ENCODE measurements at places on chromosomes 4 and X.

DNA sequence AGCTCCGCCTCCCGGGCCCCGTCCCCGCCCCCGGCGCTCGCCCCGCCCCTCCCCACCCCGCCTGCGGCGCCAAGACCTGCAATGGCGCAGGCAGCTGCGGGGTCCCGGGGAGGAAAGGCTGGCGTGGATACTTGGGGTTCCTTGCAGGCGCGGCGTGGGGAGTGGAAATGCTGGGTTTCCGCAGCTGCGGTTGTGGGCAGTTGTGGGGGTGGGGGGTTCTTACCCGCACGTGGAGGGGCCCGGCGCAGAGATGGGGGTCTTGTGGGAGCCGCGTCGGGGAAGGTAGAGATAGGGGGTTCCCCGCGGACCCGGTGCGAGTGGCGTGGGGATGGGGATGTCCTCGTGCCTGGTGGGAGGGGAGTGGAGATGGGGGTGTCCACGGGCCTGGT, 680 bp upstream of the ASMTL start:
- DNase-seq: no peak

DNA sequence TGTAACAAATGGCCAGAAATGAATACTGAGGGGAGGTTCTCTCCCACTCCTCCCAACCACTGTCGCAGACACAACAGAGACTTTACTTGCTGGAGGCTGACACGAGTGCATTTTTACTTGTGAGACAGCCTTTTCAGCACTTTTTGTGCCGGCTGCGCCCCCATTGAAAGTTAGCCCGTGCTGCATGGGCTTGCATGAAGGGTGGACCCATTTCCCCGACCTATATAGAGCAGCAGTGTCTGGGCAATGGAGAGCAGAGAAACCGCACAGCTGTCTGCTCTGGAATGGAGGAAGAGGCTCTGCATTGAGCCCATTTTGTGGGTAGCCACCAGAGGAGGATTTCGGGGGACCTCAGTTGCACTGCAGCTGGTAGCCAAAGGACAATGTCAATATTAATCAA, 208.8 kb downstream of the UGT8 start:
- DNase-seq: no peak

GRCh38 chr4:100799761-100800539, 282.1 kb upstream of the EMCN start:
- DNase-seq: no peak

DNA sequence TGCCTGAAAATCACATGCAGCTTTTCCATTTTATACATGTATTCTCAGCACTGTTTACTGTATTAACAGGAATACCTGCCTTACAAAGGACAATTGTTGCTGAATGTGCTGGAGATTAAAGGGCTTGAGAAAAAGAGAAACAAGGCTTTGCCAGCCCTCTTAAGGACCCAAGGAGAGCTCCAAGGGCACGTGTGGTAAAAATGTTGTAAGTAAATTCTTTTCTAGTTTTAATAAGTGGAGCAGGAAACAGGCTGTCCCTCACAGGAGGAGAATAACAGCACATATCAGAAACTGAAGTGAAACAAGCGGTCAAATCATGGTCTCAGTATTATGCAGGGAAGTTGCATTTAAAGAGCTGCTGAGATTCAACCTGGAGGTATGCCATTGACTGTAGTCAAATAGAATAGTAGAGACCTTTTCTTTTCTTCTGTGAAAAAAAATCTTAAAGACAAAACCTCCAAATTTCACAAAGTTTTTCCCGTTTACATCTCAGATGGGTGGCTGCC, 18.5 kb downstream of the IGFBP7 start:
- no peak for DNase-seq

DNA sequence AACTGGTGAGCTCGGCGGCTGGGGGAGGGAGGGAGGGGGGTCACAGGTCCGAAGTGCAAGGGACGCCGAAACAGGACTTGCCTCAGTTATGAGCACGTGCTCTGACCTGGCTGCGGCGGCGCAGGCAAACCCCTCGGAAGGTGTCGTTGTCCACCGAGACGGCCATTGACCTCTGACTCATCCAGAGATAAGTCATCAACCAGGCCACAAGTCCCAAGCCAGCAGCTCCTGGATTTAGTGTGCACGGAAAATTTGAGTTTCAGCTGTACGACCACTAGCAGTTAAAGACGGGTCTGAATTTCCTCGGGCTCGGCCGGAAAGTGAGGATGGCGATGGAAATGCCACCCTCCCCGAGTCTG, 674 bp downstream of the SH3D19 start:
- no peak for DNase-seq

GRCh38 chrX:136491832-136492231, 4.1 kb downstream of the BRS3 start:
- DNase-seq: no peak

- no peak for DNase-seq
Measured at GRCh38 chr4:87916626-87917025, 58.9 kb upstream of the SPP1 start.

- no peak for DNase-seq
Measured at GRCh38 chr4:8113611-8114377, 44.8 kb downstream of the ABLIM2 start.

GRCh38 chr4:175560604-175561003, 251.5 kb downstream of the GPM6A start:
- DNase-seq: no peak

DNA sequence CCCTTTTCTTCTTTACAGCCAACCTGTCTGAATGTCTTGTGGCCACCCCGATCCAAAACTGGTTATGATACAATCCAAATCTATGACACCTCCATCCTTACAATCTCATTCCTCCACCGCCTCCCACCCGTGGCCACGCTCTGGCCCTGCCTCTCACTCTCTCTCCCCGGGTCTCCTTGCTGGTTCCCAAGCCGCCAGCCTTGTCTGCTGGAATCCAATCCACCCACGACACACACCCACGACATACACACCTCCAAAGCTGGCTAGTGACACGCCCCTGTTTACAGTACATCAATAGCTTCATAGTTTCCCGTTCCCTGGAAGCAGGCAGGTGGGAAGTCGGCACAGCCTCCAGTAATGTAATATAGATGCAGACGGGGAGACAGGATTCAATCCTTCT, 99.0 kb downstream of the WFS1 start:
- no peak for DNase-seq

DNA sequence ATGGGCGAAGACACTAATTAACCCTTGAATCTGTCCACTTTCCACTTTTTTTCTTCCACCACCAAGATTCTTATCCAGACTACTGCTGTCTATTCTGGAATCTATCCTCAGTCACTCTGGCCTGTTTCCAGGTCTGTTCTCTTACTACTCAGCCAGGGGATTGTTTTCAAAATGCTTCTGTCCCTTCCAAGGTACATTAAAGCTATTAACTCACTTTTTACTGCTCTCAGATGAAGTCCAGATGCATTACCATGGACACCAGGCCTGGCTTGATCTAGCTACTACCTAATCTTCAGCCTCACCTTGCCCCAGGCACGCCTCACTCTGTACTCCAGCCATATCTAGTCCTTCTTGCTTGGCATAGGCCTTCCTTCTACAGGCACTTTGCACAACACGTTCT, 66.4 kb downstream of the GALNT7 start:
- DNase-seq: no peak

GRCh38 chr4:78525559-78525958, 26.0 kb upstream of the ANXA3 start:
- DNase-seq: no peak

- DNase-seq: no peak
Measured at GRCh38 chrX:71619193-71619592, 882 bp upstream of the CXCR3 start.

- no peak for DNase-seq
Measured at GRCh38 chrX:22968494-22968893, 31.3 kb upstream of the DDX53 start.

DNA sequence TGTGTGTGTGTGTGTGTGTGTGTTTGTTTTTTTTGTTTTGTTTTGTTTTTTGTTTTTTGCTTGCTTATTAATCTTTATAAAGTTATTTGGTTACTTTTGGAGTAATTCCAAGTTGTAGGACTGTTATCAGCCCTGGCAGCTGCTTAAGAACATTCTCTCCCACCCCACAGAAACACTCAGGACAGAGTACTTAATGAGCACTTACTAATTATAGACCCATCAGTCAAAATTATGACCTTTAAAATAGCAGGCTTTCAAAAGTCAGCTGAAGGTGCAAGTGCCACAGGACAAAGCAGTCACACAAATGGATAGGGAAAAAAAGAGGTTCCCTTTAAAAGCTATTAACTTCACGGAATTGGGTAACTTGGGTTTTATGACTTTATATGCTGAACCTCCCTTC, 69.0 kb downstream of the BEND2 start:
- DNase-seq: no peak

DNA sequence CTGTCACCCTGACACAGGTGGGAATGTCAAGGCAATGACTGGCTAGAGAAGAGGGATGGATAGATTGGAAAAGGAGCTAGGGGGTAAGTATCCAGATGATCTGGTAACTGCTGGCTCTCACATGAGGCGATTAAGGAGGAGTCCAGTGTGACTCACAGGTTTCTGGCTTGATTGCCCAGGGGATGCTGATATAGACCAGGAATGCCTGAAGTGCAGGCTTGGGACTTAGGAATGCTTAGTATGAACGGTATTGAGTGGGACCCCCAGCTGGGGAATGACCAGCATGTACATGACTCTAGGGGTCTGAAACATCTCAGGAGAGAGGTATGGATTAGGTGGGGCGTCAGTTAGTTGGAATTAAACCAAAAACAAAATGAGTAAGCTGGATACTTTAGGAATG, 65.8 kb upstream of the PRPS1 start:
- no peak for DNase-seq

GRCh38 chr4:10577018-10577417, 107.5 kb downstream of the CLNK start:
- no peak for DNase-seq

DNA sequence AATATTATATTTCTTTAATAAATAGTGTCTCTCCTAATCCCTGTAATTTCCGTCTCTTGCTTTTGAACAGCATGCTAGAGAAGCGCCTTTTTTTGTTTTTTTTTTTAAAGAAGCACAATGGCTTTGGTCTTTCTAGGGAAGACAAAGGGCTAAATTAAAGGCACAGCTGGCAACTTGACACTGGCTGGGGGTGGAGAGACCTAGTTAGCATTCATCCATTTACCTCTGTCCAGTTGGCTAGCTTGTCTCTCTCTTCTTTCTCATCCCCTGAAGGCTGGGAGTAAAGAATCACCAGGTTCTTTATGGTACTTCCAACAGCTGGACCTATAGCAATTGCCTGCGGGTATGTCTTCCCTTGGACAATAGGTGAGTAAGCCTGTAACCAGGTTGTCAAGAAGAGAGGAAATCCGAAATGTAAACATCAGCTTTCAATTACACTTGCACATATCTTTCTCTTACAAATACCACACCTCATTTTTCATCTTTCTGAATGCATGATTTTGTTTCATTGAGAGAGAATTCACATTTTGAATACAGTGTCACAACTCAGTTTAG, 178.4 kb upstream of the GPR101 start:
- DNase-seq: no peak

DNA sequence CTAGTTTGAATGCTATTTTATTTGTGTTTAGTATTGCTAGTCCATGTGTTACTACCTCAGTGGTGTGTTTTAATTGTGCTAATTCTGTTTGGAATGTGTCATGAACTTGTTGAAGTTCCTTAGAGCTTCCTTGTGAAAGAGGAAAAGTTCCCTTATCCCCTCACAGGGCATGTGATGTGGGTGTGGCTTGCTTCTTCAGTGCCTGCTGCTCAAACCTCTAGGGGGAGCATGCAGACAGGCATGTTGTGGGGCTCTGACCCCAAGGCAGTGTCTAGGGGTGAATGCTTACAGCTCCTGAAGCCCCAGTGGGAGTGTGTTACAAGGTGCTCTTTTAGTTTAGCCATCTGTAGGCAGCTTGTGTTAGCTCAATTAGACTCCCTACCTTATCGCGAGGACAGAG, 86.5 kb downstream of the MAGED4 start:
- DNase-seq: no peak

GRCh38 chr4:59222221-59222620, 1977.9 kb upstream of the ADGRL3 start:
- no peak for DNase-seq

- DNase-seq: no peak
Measured at GRCh38 chr4:100722866-100723459, 205.1 kb upstream of the EMCN start.

GRCh38 chrX:107603429-107604159, 24.7 kb upstream of the PRPS1 start:
- no peak for DNase-seq

DNA sequence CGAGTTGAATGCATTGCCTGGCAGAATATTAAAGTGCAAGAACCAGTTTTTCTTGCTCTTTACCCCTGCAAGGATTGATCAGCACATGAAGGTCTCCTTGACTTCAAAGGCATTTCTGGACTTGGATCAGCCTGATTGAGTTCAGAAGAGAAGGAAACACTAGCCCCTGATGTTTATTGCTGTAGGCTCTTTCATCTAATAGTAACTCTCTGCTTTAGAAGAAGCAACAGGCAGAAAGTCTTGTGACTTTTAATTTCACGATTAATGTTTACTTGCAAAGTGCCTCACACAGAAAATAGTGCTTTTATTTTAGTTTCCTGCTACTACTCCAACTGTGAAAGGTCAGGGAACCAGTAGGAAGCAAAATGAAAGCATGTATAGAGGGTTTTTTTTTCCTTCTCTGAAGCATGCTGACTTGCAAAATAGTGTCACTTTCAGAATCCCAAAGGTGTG, 69.1 kb downstream of the PCDH7 start:
- no peak for DNase-seq

DNA sequence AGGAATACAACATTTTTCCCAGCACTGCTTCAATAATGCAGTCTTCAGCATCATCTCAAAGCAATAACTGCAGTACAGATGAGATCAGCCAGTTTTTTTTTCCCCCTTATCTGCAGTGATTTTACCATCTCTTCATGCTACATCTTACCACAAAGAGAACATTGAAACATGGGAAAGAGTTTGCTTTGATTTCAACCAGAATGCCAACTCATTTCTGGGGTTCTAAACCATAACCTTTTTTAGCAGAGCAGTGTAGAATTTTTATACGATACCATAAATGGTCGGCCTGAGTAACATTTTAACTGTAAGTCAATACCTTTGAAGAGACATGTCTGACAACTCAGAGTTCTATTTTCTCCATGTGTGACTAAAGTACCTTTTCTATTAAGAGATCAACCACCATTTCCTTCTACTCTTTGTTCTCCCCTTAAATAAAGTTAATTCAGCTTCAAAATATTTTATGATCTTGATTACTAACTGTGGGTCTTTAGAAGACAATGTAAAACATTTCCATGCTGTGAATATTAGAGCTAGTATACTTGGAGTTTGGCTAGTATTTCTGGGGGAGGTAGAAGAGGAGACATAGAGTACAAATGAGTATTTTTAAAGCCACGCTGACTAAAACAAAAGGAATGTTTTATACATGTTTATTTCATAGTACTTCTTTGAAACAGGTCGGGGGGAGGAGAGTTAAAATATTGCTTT, 69.1 kb downstream of the TET2 start:
- no peak for DNase-seq

- DNase-seq: no peak
Measured at GRCh38 chr4:120731561-120731960, 191.0 kb downstream of the PRDM5 start.

DNA sequence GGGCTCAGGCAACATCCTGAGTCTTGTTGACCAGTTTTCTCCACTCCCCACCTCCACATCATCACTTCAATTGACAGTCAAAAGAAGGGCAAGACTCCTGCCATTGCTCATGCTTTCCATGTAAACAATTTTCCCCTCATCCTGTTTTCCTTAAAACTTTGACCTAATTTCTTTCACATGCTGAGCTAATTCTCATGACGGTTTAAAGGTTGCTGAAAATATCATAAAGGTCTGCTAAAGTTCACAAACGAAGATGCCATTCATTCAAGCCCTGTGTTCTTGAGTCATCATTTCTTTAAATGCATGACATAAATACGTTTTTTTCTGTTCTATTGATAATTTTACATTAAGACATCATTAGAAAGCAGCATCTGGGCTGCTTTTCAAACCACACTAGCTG, 353.9 kb downstream of the NKX6-1 start:
- DNase-seq: no peak
